ENCODE measurements at places on chromosomes 2 and 18.
A peak's percentile ranks its signal among the peaks of the same experiment; 100 is the strongest.

GRCh38 chr2:9473985-9474360 is 378 bp upstream of the IAH1 start:
- DNase-seq: no peak

DNA sequence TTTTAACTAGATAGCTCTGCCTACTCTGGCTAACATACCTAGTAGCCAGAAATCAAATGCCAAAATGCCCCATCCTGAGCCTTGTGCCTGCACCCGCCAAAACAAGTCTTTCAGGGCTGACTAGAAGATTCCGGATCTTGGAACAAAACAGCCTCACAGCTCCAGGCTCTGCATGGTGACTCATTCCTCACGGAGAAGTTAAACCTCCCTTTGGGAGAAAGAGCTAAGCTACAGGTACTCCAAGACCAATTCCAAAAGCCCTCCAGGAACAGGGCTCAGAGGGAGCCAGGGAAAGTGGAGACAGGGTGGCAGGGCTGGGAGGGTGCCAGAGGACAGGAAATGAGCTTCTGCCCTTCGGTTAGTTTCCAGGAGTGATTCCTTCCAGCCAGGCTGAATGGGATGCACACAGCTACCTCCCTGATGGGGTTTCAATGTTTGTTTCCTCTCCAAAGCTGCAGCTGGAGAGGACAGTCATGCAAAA is 295.6 kb downstream of the TNS1 start:
- DNase-seq: peak; percentile 47

DNA sequence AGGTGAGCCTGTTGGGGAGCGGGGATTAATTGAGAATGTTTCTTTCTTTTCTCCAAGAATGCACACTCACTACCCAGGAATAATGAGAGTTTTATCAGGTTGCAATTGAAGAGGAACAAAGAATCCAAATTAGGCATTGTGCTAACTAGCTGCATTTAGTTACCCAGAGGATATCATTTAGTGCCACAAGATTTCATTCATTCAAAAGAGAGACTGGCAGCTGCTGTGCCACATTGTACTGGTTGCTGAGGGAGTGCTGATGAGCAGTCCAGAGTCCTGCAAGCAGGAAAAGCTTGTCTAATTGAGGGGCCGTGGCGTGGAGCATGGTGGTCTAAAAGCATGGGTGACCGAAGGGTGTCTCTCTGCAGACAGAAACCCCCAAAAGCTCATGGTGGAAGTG is 97.6 kb downstream of the CTAGE1 start:
- no peak for DNase-seq

DNA sequence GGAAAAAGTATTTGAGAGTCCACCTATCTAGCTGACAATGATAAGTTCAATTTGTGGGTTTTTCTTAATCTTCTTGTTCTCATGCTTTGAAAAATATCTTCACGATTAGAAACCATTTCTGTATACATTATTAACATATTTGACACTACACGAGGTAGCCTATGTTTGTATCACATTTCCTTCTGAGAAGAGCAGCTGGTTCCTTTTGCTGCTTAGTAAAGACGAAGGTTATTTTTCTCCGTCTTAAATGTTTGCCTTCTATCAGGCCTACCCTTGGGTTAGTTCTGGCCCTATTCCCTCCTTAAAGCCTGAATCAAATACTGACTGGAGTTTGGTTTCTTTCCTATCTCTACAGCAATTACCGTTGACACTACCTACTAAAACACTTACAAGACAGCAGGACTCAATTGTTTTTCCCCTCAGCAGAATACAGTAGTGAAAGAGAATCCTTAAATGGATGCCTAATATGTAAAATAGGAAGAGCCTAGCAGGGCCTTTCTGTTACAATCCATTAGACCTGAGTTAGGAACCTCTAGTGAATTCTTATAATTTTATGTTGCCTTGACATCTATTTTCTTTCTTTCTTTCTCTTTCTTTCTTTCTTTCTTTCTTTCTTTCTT is 790.4 kb downstream of the EPHA4 start:
- no peak for DNase-seq

DNA sequence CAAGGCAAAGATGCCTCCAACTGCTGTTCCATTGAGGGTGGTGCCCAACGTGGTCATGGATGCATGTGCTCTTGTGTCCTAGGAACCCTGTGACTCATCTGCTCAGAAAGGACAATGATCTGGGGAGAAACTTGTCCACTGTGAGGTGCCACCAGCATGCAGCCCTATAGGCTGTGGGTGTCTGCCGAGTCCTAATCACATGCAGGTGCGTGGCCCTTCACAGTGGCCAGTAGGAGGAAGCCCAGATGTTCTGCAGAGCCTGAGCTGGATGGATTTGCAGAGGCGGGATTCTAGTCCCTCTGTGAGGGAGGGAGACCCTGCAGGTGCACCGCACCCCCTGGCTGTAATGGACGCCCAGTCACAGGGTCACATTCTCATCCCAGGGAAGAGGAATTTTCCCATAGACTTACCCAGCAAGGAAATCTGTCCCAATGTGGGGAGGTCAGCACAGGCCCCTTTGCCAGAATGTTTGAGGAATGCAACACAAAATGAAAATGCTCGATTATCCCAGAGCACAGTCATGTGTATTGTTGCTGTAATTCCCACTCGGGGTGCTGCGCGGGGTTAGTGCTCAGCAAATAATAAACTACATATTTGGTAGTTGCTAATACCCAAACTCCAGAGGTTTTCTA is 13.9 kb downstream of the GDF7 start:
- DNase-seq: no peak

DNA sequence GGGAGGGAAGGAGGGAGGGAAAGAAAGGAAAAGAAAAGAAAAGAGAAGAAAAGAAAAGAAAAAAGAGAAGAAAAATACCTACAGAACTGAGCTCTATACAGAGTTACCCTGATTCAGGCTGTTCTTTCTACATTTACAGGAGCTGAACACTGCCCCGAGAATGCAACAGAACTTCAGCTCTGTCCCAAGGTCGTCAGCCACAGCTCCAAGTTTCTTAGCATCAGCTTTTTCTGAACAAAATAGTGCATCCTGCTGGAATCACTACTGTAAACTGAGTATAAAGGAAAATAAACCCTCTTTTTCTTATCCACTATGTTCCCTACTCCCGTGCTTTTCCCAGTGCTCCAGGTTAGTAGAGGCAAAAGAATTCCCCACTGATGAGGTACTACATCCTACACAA is 4.7 kb upstream of the PPP4R1 start:
- DNase-seq: no peak

GRCh38 chr18:37547196-37547827 is 18.3 kb downstream of the CELF4 start:
- DNase-seq: no peak

GRCh38 chr18:75083131-75083530 is 125.8 kb downstream of the PTGR3 start:
- no peak for DNase-seq
